ENCODE measurements at places on chromosomes 11 and 22. TPM values are rescaled to one million over a fixed set of nuclear protein-coding genes. Genes with fewer than 3 reads are reported as not detected.

Gene RIBC2
- total RNA-seq = 3.5 TPM

Gene TIGD3
- 2.9 TPM for total RNA-seq

Gene TRPM5
- 1.7 TPM for total RNA-seq

Gene ANO1
- total RNA-seq = 114 TPM

Gene FJX1
- total RNA-seq = 7.5 TPM

Gene SHANK2
- total RNA-seq = 5.4 TPM

Gene SLC37A2
- 0.23 TPM for total RNA-seq

Gene RFPL1
- total RNA-seq = not detected

Gene KRTAP5-11
- total RNA-seq = not detected

Gene KRTAP5-10
- total RNA-seq = not detected

Gene SELENOM
- 0.64 TPM for total RNA-seq

Gene HIKESHI
- 31.4 TPM for total RNA-seq

Gene C22orf23
- total RNA-seq = not detected

Gene PTPRCAP
- 1.9 TPM for total RNA-seq

Data from HT-29 (cell line).